ENCODE measurements at places on chromosomes 5 and 9.

DNA sequence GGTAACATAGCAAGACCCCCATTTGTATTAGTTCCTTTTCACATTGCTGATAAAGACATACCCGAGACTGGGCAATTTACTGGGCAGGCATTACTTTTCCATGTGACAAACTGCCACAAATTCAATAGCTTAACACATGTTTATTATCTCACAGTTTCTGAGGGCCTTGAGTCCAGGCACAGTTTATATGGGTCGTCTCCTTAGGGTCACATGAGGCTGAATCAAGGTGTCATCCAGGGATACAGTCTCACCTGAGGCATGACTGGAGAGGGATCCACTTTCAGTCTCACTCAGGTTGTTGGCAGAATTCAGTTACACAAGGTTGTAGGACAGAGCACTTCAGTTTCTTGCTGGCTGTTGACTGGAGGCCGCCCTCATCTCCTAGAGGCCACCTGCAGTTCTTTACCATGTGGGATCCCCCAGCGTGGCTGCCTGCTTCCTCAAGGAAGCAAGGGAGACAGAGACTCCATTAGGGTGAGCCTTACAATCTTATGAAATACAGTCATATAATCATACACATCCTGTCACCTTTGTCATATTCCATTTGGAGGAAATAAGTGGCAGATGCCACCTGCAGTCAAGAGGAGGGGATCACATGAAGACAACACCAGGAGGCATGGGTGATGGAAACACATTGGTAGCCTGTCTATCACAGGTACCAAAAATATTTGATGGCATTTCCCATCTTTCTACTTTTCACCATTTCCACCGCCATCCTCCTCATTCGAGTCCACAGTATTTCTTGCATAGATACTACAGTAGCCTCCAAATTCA lies 15.1 kb upstream of the ERAP1 start:
- DNase-seq = no peak

GRCh38 chr9:125495172-125496119 lies 211.6 kb downstream of the MAPKAP1 start:
- no peak for DNase-seq

DNA sequence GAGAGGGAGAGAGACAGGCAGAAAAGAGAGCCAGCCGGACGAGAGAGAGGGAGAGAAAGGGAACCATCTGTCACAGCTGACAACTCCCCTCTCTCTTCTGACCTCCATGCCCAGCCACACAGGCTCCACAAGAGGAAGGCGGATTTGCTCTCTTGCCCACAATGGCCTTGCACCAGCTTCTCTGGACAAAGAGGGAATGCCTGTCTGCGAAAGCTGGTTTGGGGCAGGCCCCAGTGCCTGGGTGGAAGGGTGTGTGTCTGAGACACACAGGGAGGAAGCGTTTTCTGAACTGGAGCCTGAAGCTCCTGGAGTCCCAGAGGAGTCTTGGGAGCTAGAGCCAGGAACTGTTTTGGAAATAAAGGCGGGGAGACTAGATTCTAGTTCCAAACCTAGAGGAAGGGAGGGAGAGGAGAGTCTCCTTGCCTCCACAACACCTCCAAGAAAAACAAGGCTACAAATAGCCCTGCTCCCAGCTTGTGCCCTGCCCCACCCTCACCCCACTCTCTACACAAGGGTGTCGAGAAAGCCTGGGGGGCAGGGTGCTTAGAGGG lies 12.5 kb downstream of the C1QTNF2 start:
- DNase-seq = no peak

GRCh38 chr5:112257976-112258375 lies 161.1 kb downstream of the EPB41L4A start:
- no peak for DNase-seq

GRCh38 chr9:98201102-98201501 lies 8.7 kb upstream of the CORO2A start:
- DNase-seq = no peak

GRCh38 chr5:168971100-168971499 lies 329.8 kb downstream of the SLIT3 start:
- no peak for DNase-seq

- DNase-seq = no peak
Measured at GRCh38 chr9:81819859-81820546, 108.2 kb upstream of the SPATA31D4 start.

GRCh38 chr5:133234273-133234672 lies 182.5 kb downstream of the HSPA4 start:
- no peak for DNase-seq

DNA sequence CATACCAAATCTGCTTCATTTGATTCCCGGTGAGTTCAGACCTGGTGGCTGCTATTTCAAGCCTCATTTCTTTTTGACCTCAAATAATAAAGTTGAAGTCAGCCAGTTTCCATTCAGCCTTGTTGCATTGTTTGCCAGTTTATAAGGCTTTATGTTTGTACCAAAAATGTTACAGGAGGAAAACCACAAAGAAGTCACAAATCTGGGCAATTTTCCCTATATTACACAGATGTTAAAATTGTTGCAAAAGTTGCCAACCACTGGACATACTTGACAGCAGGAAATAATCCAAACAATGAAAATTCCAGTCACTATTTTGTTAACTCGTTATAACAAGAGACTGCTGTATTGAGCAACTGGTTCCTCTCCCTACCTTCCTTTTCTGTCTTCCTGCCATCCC lies 1325.0 kb upstream of the DMAC1 start:
- DNase-seq = peak; percentile 26

- DNase-seq = peak; percentile 52
Measured at GRCh38 chr5:113450462-113450861, 15.7 kb upstream of the TSSK1B start.

- DNase-seq = peak; percentile 31
Measured at GRCh38 chr5:157602505-157602904, 26.9 kb upstream of the ADAM19 start.

GRCh38 chr5:31889001-31889561 lies 250.2 kb downstream of the PDZD2 start:
- no peak for DNase-seq

- no peak for DNase-seq
Measured at GRCh38 chr9:2286825-2287455, 271.8 kb downstream of the SMARCA2 start.

DNA sequence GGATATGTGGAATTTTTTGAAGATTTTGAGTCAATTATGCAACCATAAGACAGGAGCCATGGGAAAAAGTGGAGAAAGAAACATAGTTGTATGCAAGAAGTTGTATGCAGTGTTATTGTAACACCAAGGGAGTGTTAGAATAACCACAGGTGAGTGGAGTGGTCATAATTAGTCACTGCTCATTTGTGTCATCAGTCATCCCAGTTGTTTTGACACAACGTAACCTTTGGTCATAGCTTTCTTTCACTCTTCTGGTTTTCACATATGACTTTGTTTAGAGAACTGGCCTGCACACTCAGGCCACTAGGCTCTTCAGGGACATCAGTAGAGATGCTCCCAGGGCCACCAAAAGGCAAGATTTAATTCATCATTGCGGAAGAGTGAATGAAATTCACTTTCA lies 158.7 kb upstream of the HMHB1 start:
- no peak for DNase-seq

GRCh38 chr5:143646961-143647360 lies 165.0 kb upstream of the HMHB1 start:
- DNase-seq = no peak

DNA sequence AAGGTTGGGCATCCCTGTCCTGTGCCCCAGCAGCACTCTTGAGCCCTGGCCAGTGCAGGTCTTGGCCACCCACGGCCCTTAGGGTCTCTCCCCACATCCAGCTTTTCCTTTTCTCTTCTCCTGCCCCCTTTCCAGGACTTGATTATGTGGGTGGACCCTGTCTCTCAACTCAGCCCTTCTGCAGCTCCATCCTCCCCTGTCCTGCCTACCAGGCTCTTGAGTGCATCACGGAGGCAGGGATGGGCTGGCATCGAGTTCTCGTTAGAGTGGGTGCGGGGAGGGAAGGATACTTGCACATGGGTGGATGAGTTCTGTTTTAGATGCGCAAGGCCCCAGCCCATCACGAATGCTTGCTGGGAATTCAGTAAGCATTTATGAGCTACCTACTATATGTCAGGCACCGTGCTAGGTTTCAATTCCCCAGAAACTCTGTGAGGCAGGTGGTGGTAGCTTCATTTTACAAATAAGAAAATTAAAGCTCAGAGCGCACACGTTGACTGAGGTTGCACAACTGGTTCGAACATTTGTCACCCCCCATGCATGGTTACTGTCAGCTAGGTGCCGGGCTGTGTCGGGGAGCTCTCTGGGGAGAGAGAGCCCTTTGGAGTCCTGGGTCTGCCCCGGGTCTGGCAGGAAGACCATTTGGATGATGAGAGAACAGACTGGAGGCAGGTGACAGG lies 144.6 kb upstream of the PITX1 start:
- no peak for DNase-seq

DNA sequence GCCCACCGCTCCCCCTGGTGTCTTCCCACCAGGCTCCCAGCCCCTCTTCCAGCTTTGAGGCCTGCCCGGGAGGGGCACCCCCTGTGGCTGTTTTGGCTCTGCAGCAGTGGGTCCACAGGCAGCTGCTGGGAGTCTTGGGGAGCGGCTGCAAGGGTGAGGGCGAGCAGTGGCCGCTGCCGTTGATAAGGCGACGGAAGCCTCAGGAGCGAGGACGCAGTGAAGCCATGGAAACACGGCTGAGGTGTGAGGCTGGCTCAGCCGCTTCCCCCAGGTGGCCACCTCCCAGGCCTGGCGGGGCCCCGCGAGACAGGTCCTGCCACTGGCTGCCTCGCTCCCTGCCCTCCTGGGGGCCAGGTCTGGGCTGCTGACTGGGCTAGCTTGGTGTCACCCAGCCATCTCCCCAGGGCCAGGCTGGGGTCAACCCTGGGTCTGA lies 41.5 kb downstream of the CXXC5 start:
- no peak for DNase-seq

Data from astrocyte of the spinal cord (primary cell).